HepG2 (cell line): ENCODE measurements at places on chromosomes 16 and 17. TPM values are rescaled to one million over a fixed set of nuclear protein-coding genes. Genes with fewer than 3 reads are reported as not detected.

DNA sequence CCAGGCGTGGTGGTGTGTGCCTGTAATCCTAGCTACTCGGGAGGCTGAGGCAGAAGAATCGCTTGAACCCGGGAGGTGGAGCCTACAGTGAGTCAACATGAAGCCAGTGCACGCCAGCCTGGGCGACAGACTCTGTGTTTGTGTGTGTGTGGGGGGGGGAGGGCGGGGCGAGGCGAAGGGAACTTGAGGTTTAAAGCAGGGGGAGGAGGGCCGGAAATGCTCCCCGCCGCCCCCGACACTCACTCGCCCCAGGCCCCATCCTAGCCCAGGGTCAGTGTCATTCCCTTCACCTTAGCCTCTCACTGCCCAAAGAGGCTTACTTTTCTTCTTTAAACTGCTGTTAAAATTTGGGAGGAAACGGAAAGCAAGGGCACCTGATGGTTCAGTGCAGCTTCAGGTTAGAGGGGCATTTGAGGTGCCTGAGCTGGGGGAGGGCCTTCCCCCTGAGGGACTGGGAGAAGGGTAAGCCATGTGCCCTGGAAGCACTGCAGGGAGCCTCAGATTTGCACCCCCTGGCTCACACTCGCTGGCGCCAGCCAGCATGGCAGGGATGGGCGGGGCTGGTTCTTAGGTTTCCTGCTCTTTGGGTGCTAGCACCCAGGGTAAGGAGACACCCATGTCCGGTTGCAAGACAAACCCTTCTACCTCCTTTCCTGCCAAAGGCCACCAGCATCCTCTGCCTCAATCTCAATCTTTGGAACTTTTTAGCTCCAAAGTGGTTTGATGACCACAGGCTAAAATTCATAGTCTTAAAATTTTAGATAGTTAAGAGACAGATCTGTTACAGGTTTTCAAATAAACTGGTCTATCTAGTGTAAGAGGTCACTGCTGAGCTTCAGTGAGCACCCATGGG, 2.2 kb upstream of the LIMD2 start:
- H3K27ac ChIP-seq, result no peak overlapping the region
- no peaks in the 10 kb centered on the region for H3K27me3 ChIP-seq
- H3K36me3 ChIP-seq, result peaks cover 4% of the 10 kb centered on the region; the same call in 1 of the 3 replicates
- H3K4me1 ChIP-seq, result peaks cover 18% of the 10 kb centered on the region
- DNase-seq, result no peak

DNA sequence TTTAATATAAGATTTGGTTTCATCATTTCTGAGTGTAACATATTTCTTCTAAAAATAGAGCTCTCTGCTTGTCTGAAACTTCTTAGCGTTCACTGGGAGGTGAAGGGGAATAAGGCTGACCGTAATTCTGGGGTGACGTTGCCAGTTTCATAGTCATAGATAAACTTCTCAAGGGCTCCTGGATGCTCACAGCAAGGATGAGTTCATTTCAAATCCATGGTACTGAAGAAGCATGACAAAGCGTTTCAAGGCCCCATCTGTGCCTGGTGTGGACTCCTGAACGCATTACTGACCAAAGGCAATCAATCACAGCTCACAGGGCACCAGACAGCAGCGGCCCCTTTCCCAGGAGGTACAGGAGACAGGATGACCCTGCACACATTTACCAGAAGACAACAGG, 12.0 kb upstream of the EVPL start:
- no peaks in the 10 kb centered on the region for H3K27me3 ChIP-seq
- H3K4me1 ChIP-seq, result peaks cover under 1% of the 10 kb centered on the region; the same call in 1 of the 2 replicates

DNA sequence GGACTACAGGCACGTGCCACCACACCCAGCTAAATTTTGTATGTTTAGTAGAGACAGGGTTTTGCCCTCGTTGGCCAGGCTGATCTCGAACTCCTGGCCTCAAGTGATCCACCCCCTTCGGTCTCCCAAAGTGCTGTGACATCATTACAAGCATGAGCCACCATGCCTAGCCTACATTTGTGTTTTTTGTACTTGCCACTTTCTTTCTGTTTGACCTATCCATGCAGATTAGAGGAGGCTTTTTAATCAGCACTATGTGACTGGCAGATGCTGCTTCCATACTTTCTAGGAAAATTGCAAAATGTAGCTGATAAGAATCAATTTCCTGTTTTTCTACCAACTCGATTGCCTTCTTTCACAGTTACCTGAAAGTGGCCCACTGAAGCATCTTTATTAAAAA, 57.3 kb downstream of the B9D1 start:
- DNase-seq, result no peak
- no peaks in the 10 kb centered on the region for H3K36me3 ChIP-seq
- no peaks in the 10 kb centered on the region for H3K27me3 ChIP-seq
- H3K4me1 ChIP-seq, result peaks cover 36% of the 10 kb centered on the region

DNA sequence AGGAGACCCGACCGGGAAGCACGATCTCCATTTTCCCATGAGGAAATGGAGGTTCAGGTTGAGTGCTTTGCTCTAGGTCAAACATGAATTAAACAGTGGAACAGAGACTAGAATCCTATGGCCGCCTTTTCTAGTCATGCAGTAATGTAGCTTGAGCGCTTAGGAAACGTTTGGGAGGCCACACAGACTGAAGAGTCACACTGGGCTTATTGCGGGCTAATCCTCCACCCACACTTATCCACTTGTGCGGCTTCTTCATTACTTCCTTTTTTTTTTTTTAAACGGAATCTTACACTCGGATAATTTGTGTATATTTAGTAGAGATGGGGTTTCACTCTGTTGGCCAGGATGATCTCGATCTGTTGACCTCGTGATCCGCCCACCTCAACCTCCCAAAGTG, 26.0 kb downstream of the CACNG3 start:
- H3K4me1 ChIP-seq, result no peaks in the 10 kb centered on the region
- DNase-seq, result no peak
- no peaks in the 10 kb centered on the region for H3K36me3 ChIP-seq
- H3K27me3 ChIP-seq, result no peaks in the 10 kb centered on the region
- no peak overlapping the region for H3K4me3 ChIP-seq

Gene UMOD
- total RNA-seq, result not detected in 2 replicates

Gene SHISA9
- not detected in 2 replicates for total RNA-seq

Gene ZP2
- total RNA-seq, result not detected in 2 replicates

Gene MAF
- 0.10 and 0.31 TPM in 2 replicates for total RNA-seq

Gene MYOCD
- not detected in 2 replicates for total RNA-seq
